Calu3 (cell line): ENCODE measurements at places on chromosomes 7 and 10. TPM values are rescaled to one million over a fixed set of nuclear protein-coding genes. Genes with fewer than 3 reads are reported as not detected.

The MEST gene
- 62.6 and 76.1 TPM in 2 replicates for total RNA-seq

The CC2D2B gene
- total RNA-seq, result 0.29 TPM in 1 of 2 replicates, not detected in the other

DNA sequence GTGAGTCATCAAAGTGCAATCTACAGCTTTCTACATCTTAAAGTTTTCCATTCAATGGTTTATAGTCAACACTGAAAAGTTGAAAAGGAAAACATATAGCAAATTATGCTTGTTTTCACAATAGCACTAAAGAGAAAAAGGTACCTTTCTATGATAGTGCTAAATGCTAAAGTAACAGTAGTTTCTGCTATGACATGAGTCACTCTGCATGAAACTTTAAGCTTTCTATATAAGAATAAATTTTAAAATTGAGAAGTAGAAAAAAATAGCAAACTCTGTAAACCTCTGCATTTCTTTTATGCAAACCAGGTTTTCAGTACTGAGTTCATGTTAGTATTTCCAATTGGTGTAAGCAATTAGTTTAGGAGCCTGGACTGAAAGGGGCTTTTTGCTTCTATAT lies 31.2 kb upstream of the TMEM168 start:
- DNase-seq, result no peak

The SLC18A2 gene
- total RNA-seq, result not detected in 2 replicates

DNA sequence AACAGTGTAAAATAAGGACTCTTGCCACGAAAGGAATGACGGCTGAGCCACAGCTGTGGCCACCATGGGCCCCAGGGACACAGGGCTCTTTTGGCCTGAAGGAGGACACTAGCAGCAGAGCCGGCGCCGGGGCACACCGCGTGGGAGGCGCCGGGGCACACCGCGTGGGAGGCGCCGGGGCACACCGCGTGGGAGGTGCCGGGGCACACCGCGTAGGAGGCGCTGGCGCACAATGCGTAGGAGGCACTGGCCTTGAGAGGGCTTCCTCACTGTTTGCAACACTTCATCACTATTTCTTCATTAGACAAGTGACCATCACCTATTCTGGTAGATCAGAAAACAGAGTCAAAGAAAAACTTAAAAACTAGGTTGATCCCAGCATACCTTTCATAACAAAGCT lies 23.4 kb downstream of the ESYT2 start:
- no peak for DNase-seq

DNA sequence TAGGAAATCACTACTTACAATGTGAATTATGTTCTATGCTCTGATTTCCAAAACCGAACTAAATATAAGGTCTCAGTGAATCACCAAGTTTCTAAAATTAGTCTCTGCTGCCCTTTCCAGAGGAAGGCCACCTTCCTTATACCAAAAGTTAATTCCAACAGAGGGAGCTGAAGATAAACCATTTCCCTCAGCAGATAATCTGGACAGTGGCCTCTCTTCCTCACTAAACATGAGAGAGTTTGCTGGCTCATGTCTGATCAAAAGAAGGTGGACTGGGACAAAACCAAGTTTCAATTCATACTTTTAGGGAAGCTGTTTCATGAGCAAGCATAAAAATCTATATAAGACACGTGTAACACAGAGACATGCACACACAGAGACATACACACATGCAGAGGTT lies 6.4 kb downstream of the FEZF1 start:
- DNase-seq, result no peak

The C10orf143 gene
- total RNA-seq, result 0.50 and 0.78 TPM in 2 replicates

The FBXO24 gene
- 0.29 and 0.66 TPM in 2 replicates for total RNA-seq

The LIPM gene
- not detected in 2 replicates for total RNA-seq

DNA sequence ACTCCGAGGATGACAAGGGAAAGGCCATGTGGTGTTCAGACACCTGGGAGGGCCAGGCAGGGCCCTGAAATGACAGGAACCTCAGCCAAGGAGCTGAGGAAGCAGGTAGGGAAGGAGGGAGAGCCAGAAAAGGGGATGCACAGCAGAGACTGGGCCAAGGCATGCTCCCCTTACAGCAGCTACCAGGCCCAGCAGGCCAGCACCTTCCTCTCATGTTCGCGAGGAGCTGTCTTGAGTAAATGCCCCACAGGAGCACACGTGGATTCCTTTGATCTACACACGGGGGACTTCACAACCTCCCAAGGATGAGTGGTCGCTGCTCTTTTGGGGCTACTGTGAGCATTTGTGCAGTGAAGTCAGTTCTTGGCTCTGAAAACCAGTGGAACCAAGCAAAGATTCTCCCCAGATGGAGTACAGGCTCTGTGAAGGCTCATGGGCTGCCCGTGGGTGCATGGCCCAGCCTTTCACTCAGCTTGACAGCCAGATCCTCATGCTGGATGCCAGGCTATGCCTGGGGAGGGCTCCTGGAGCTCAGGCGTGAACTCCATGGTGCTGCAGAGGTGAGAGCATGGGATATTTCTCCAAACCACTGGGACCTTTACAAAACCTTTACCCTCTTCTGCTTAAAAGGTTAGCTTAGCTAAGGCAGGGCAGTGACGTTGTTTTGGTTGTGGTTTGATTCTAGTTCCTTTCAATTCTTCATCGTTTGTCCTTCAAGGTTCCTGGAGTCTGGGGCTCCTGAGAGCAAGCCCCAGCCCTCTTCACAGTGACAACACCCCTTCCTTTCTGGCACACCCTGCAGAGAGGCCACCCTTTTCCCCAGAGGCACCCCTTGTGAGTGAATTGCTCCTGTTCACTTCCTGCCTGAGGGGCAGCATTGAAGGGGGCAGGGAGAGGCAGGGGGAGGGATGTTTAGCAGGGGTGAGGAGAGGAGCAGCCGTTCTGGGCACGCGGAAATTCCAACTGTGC lies 74.2 kb upstream of the ZPBP start:
- DNase-seq, result no peak

The CPA2 gene
- not detected in 2 replicates for total RNA-seq

GRCh38 chr10:99497343-99498025 lies 35.3 kb upstream of the NKX2-3 start:
- DNase-seq, result no peak

DNA sequence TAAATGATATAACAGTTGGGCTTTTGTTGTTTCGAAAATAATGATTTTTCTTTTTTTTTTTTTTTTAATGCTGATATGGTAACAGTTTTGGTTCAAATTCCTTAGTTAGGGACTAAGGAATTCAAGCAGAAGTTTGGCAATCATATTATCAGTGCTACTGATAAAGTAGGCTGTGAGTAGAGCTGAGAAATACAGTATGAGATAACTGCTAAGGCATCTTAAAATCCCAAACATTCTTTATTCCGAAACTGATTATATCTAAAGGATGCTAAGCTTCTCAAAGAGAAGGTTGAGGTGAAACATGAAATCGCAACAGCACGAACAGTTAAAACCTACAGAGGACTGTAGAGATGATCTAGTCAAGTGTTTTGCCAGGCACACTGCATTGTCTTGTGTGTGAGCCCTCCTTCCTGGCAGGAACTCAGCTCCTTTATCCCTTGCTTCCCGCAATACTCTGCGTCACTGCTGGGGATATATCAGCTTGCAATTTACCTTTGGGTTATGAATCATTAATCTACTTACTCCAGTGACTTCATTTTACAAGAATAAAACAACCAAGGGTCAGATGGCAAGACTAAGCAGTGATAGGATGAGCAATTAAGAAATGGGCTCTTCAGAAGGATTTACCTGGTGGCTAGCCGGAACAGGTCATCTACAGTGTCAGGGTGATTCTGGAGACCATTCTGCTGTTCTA lies 36.7 kb downstream of the IRF5 start:
- DNase-seq, result no peak

DNA sequence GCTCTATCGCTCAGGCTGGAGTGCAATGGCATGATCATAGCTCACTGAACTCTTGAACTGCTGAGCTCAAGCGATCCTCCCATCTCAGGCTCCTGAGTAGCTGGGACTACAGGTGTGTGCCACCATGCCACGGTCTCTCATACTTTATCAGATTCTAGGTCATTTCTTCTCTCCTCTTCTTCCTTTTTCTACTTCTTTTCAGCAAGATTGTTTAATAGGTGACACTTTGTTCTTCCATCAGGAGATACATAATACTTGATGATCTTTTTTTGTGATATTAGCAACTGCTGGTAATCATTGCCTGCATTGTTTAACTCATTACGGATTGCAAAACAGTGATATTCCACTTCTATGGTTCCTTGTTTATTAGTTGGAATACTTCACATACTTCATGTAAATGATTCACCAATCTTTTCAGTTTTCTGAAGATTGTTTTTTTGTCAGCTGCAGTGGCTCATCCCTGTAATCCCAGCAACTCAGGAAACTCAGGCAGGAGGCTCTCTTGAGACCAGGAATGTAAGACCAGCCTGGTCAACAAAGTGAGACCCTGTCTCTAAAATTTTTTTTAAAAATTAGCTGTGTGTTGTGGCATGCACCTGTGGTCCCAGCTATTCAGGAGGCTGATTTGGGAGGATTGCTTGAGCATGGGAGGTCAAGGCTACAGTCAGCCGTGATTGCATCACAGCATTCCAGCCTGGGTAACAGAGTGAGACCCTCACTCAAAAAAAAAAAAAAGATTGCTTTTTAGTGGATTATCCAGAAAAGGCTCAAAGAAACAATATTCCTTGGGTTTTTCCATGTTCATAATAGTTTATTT lies 36.2 kb upstream of the CHST3 start:
- peak; percentile 23 for DNase-seq

GRCh38 chr10:44424298-44424697 lies 39.4 kb upstream of the CXCL12 start:
- DNase-seq, result no peak

The IFIT5 gene
- total RNA-seq, result 13.8 and 23.5 TPM in 2 replicates

- no peak for DNase-seq
These were observed 52.3 kb upstream of the KIAA1217 start for GRCh38 chr10:24156686-24157085.

- DNase-seq, result no peak
These were observed 1.6 kb downstream of the EMX2 start for GRCh38 chr10:117544004-117544701.
